ENCODE measurements at places on chromosomes 7 and 10. TPM values are rescaled to one million over a fixed set of nuclear protein-coding genes. Genes with fewer than 3 reads are reported as not detected.

Gene RBP3
- not detected for total RNA-seq

Gene KLLN
- 1.4 TPM for total RNA-seq

Gene KCND2
- total RNA-seq, result 0.30 TPM

Gene C10orf90
- total RNA-seq, result not detected

Gene LBX1
- not detected for total RNA-seq

Gene MOGAT3
- total RNA-seq, result not detected

Gene TUBB8
- not detected for total RNA-seq

Gene PFKP
- 361 TPM for total RNA-seq

Gene SKIDA1
- total RNA-seq, result 7.8 TPM

Gene PSPH
- 72.7 TPM for total RNA-seq

Gene CALD1
- total RNA-seq, result 1,872 TPM

Gene OR6V1
- total RNA-seq, result not detected

Gene PRLHR
- total RNA-seq, result not detected

Gene PTF1A
- total RNA-seq, result not detected

Gene PTER
- 2.5 TPM for total RNA-seq

Gene CPA4
- 111 TPM for total RNA-seq

Gene DNAJC30
- total RNA-seq, result 11.0 TPM

Gene MSMB
- not detected for total RNA-seq

Gene RBP4
- 0.36 TPM for total RNA-seq

Gene ZNF365
- 11.0 TPM for total RNA-seq

Gene PLAU
- 81.2 TPM for total RNA-seq

Gene NDUFB2
- 218 TPM for total RNA-seq

Gene PIP
- total RNA-seq, result not detected

Gene ZEB1
- 37.2 TPM for total RNA-seq

Gene OPN1SW
- total RNA-seq, result not detected

Gene MCU
- total RNA-seq, result 31.8 TPM
